ENCODE measurements at places on chromosomes 12 and 14.

- peak; percentile 64 for DNase-seq
Observed at GRCh38 chr14:57182760-57183503, 85.8 kb downstream of the EXOC5 start.

DNA sequence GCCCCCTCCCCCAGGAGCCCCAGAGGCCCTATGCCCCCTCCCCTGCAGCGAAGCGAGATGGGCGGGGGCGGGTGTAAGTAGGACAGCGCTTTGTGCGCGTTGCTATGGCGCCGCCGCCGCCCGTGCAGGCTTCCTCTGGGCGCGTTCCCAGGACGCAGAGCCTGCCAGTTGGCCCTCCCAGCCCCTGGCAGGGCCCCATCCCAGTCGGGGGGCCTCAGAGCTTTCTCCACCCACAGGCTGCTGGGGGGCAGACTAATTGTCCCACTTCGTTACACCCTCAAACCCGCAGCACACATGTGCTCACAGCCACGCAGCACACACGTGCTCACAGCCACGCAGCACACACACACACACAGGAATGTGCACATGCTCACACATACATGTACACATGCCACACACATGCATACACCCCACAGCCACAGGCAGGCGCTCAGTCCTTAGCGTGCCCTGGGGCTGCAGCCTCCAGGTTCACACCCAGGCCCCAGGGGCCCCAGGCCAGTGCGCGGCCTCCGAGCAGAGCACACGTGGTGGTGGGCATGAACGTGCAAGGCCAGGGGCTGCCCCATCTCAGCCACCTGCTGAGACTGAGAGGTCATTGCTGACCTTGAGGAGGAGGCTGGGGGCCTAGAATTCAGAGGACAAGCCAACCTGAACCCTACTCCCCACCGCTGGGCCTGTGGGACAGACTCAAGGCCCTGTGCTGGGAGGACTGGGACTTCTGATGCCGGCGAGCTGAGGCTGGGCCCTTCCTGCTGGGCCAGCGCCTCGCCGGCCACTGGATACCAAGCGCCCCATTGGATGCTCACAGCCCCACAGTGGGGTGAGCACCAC is 15.6 kb downstream of the TRMT61A start:
- no peak for DNase-seq

- DNase-seq: no peak
Observed at GRCh38 chr12:104197264-104197663, 18.3 kb upstream of the TXNRD1 start.

DNA sequence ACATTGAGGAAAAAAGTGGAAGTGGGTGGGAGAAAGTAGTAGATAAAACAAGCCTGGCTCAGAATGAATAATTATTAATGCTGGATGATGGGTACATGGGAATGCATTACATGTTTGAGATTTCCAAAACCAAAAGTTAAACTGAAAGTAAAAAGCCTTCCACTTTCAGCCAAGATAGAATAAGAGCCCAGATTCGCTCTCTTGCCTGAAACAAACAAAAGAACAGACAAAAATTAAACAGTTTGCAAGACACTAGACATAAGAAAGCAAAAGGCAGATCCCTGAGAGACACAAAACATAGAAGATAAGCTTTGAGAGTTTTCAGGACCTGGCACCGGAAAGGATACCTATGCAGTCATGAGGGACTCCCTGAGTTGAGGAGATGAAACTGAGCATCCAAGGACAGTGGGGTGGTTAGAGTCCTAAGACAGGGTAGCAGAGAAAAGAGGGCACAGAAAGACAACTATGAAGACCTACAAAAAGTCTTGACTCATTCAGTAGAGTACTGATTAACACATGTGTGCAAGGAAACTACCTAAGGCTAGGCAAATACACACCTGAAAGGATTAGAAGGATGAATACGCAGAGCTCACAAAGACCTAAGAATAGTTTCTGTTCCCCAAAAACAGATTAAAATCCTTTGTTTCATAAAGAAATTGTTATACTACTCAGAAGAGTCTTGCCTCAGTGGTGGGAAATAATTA is 54.1 kb downstream of the CEP83 start:
- DNase-seq: no peak

DNA sequence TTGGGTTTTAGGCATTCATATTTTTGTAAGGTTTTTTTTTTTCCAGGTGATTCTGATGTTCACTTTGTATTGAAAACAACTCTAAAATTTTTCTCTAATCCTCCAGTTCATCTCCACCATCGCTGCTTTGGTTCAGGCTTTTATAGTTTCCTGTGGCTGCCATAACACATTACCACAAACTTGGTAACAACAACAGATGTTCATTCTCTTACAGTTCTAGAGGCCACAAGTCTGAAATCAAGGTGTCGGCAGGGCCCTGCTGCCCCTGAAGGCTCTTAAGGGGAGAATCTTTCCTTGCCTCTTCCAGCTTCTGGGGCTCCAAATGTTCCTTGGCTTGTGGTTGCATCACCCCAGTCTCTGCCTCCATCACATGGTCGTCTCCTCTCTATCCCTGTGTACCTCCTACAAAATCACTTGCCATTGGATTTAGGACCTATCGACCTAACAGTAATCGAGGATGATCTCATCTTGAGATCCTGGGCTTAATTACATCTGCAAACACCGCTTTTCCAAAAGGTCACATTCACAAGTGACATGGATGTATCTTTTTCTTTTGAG is 55.2 kb downstream of the PELI2 start:
- DNase-seq: no peak

- DNase-seq: no peak
Observed at GRCh38 chr14:56055511-56055910, 62.7 kb upstream of the PELI2 start.

DNA sequence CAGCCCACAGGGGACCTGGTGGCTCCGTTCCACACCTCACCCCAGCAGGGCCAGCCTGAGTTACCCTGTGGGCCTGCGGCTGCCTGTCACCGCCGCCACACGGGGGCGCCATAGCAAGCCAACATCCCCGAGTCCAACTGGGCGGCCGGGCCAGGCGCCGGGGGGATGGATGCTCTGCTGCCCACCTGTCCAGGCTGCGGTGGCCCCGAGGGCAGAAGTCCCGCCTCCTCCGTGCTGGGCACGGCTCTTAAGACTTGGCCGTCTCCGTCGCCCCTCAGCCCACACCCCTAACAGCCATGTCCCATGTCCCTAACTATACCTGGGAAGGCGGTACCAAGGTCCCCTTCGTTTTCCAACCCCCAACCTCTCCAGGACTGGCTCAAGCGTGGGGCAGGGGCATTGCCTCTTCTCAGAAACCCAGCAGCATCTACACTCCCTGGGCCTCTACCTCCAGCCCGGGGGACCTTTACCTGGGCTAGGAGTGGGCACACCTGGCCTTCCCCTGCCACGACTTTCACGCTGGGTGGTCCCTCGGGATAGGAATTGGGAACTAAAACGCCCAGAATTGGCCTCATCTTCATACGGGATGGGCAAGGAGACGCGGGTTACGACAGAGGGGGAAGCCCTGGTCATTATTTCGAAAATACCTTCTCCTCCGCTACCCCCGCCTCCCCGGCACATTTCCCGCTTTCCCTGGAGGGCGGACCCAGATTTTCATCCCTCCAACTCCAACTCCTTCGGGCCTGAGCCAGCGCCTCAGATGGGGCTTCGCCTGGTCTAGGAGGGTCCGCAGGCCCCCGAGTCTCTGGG is 1.1 kb upstream of the CYP46A1 start:
- peak; percentile 32 for DNase-seq

GRCh38 chr12:79934281-79935020 is 446 bp downstream of the PPP1R12A start:
- DNase-seq: peak; percentile 27

GRCh38 chr12:111693818-111694217 is 8.0 kb downstream of the ACAD10 start:
- no peak for DNase-seq

DNA sequence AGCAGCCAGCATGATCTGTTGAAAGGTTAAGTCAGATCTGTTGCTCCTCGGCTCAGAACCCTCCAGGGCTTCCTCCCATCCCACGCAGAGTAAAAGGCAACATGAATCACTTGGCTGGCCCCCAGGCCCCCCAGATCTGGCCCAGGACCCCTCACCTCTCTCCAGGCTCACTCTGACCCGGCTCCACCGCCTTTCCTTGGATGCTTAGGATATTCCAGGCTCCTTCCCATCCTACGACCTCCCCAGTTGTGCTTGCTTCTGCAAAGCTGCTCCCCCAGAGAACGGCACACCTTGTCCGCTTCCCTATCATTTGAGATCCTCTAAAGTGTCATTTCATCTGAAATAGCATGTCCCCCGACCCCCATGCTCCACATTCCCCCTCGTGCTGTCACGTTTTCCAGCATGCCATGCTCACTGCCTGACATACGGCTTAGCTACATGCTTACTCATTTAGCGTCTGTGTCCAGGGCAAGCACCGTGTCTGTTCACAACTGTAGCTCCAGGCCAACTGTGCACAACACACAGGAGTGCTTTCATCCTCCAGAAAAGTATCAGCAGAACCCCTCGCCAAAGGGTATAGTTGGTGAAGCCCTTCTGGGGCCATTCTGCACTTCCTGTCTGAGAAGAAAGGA is 33.6 kb upstream of the BDKRB2 start:
- DNase-seq: no peak

DNA sequence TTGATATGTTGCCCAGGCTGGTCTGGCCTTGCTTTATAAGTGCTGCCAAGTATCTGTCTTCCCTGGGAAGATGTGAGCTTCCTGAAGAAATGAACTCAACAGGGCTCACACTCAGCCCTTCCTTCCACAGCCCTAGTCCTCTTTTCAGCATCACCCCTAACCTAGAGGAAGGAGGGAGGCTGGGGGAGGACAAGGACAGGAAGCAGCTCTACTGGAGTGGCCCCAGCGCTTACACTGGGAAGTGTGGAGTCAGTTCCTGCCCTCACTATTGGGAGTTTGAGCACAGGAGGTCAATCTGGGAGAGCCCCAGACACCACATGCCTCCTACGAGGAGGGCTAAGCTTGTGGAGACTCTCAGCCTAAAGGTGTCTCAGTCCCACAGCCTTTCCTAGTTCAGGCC is 16.8 kb downstream of the GALNT6 start:
- DNase-seq: no peak

GRCh38 chr14:95667249-95667693 is 19.0 kb upstream of the TCL1B start:
- DNase-seq: no peak

GRCh38 chr12:28776220-28776619 is 372.9 kb upstream of the FAR2 start:
- peak; percentile 9 for DNase-seq

DNA sequence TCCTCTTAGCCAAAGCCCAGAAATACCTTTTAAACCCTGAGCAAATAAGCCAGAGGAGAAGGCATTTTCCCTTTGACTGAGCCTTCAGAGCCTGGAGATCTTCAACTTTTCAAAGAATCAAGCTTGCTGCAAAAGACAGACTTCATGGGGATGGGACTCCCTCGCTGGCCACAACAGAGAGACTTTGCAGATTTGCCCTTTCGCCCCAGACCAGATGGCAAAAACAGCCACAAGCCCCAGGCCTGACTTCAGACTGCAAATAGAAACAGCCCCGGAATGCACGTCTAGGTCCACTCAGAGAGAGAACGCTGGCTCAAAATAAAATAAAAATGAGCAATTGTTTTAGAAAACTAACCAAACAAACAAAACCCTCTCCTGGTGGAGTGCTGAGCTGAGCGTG is 114.6 kb upstream of the MED13L start:
- DNase-seq: no peak

DNA sequence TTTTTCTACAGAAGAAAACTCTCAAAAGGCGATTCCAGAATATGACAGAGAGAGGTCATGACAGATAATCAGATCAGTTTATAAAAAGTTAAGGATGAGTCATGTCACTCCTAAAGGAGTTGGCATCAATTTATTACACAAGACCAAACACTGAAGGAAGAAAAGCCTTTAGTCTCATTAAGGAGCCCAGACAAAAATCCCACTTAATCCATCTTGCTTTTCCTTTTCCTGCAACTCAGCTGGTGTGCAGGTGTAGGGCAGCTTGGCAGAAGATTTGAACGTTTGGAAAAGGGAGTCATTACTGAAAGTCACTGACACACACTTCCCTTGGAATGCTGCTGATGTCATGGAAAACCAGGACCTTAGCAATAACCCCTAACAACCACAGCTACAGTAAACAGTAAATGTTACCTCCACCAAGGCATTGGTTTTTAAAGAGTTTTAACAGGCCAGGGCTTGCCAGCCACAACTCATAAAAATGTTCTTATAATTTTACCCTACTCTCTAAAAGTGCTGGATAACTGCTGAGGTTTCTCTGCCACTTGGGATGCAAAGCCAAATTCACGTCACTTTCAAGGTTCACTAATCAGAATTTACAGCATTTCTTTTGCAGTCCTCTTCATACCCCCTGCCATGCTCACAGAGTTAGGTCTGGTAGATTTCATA is 320.6 kb downstream of the RAD51B start:
- DNase-seq: peak; percentile 23

GRCh38 chr12:50676756-50677155 is 87.1 kb upstream of the ATF1 start:
- no peak for DNase-seq

DNA sequence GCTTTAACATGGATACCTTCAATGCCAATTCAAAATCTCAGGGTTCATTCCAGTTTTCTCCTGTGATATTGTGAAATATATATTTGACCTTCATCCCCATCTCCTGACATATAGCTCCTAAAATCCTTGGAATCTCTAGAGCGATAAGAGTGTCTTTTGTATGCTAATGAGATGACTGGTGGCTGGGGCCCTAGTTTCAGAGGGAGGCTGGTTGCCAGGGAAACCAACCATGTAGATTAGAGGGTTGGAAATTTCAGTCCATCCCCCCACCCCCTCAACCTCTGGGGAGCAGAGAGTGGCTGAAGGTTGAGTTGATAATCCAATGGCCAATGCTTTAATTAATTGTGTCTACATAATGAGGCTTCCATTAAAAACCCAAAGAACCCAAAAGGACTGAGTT is 59.4 kb downstream of the SDR9C7 start:
- no peak for DNase-seq

- no peak for DNase-seq
Observed at GRCh38 chr12:49501895-49502294, 36.9 kb upstream of the KCNH3 start.

DNA sequence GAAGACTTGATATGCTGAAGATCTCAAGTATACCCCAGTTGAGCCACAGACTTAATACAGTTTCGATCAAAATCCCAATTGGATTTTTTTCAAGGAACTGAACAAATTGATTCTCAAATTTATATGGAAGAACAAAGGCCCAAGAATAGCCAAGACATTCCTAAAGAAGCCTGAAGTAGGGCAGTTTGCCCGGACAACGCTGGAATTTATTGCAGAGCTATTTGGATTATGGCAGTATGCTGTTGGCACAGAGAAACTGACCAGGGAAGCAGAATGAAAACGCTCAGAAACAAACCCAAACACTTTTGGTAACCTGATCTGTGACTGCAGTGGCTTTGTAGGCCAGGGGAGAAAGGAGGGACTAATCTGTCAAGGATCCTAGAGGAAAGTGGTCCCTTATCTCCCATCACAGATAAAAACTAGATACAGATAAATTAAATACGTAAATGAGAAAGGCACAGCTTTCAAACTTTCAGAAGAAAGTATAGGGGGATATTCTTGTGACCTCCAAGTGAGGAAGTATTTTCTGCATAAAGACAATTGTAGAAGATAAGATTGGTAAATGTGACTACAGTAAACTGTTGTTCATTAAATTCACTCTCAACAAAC is 35.9 kb upstream of the GSC start:
- no peak for DNase-seq

GRCh38 chr12:124994437-124994975 is 1.1 kb downstream of the BRI3BP start:
- no peak for DNase-seq

Measured in NCI-H2107 (cell line).